Foreskin keratinocyte (primary cell): ENCODE measurements at places on chromosomes 7 and 10.

DNA sequence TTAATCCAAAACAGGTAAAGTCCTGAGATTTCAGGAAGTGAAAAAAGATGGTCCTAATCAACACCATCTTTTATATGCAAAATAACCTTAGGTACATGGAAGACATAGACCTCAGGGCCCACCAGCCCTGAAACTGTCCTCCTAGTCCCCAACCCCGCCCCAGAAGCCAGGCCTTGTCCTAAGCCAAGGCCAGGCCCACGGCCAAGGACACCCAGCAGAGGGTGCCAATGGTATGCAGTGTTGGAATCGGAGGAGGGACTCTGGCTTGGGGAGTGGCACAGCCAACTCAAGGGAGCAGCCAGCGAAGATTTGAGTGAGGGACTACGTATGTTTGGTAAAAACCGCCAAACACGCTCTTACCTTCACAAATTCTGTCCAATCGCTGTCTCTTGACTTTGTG lies 96.7 kb downstream of the ZRANB1 start:
- DNase-seq, result no peak

DNA sequence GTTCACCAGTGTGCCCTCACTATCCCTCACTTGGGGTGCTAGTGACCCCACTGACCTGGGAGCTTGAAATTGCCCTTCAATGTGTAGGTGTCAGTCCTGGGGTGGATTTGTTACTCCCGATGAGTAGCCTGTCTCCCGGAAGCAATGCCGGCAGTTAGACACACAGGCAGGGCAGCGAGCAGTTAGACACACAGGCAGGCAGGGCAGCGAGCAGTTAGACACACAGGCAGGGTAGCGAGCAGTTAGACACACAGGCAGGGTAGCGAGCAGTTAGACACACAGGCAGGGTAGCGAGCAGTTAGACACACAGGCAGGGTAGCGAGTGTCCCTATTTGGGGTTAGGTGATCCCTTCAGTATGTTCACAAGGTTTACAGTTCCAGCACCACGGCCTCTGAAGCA lies 44.0 kb downstream of the VWA2 start:
- DNase-seq, result no peak

DNA sequence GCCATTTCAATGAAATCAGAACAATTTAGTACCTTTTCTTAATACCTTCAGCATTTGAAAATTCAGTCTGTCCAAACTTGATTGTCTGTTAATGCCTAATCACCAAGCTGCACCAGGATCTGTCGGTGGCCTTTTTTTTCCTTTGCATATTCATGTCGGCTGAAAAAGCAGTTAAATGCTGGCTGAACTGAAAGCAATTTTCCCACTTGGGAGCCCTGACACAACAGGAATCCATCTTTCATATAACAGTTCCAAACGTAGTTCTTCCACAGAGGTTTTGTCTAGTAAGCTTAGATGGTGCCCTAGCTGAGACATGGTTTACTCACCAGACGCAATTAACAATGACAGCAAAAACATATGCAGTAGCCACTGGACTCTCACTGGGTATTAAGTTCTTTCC lies 83.6 kb upstream of the CHCHD3 start:
- no peak for DNase-seq

- DNase-seq, result no peak
Measured at GRCh38 chr7:98879198-98879978, 1.1 kb downstream of the TRRAP start.

DNA sequence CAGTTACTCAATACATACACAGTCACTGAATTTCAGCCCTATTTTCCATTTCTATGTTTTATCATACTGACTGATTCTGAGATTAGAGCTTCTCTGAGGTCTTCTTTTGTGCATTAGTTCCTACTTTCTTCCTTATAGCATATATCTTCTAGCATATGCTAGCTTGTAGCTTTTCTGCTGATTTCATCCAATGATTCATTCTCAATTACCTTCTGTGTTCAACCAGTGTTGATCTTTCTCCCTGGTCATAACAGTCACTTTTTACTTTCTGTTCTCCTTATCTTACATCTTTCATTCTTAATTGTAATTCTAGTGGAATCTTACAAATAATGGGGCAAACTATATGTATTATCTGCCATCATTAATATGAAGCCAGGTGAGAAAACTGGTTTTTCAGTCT lies 159.5 kb upstream of the HGF start:
- DNase-seq, result peak; percentile 4

DNA sequence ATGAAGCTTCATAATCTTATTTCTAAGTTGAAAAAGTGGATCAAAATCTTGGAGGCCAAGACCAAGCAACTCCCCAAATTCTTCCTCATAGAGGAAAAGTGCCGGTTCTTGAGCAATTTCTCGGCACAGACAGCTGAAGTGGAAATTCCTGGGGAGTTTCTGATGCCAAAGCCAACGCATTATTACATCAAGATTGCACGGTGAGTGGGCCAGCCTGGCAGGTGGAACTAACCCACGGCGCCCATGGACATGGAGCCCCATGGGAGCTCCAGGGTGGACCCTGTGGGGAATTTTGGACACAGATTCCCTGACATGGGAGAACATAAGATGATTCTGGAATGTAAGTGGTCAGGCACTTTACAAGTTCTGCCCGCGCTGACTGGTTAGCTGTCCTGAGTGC lies 125.9 kb downstream of the TRRAP start:
- DNase-seq, result no peak

- no peak for DNase-seq
Measured at GRCh38 chr7:37419496-37419895, 29.2 kb downstream of the ELMO1 start.
